Skeletal muscle cell (primary cell): ENCODE measurements at places on chromosomes 1 and 21.

- no peak for DNase-seq
Observed at GRCh38 chr1:214688891-214689290, 85.9 kb downstream of the CENPF start.

DNA sequence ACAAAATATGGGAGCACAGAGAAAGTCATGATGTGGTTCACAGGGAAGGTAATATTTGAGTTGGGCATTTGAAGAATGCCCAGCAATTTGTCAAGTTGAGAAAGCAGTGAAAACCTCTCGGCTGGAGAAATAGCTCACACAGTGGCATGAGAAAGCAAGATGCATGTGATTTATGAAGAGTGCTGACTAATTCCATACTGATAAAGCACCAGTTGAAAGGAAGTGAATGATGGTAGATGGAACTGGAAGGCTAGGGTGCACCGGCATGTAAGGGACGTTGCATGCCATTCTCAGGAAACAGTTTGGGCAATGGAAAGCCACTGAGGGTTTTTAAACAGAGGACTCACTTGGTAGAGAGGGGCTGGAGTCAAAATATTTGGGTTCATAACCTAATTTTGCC, 53.5 kb upstream of the MTF2 start:
- DNase-seq = no peak

GRCh38 chr1:93810316-93810715, 68.7 kb downstream of the DNTTIP2 start:
- DNase-seq = peak; percentile 59

DNA sequence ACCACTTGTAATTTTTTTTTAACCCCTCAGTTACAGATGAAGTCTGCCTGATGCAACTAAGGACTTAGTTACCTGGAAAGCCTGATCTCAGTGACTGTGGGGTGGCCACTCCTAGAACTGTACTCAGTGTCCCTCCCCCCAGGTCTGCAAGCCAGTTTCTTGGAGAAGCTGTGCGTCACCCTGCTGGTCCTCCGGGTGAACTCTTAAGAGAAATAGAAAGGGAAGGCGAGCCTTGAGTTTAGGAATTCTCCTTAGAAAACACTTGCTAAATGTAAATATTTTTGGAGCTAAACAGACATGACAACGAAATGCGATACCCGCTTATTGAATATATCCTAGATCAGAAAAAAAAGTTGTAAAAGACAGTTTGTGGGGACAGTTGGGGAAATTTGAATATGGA, 730 bp downstream of the SLC16A4 start:
- peak; percentile 32 for DNase-seq

- no peak for DNase-seq
Observed at GRCh38 chr1:155241841-155242264, 13.4 kb downstream of the ENTREP3 start.
